Hematopoietic multipotent progenitor cell treated with erythropoietin and hydrocortisone succinate and interleukin-3 and kit ligand, for 4 days (in vitro differentiated cells): ENCODE measurements at places on chromosomes 2 and 18.
A peak's percentile ranks its signal among the peaks of the same experiment; 100 is the strongest.

DNA sequence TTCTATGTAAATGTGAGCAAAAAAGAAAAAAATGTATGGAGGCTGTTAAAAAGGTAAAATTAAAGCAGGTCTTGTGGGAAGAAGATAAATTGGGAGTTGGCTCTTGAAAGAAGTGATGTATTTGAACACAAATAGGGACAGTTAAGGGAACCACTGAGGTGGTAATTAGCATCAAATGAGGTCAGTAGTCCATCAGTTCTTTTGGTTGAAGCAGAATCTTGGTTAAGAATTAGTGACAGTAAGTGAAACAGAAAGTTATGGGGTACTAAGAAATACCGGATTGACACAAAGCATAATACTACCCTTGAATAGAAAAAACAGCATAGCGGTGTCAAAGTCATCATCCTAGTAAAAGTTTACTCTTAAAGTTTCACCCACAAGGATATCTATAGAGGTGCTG lies 352.6 kb upstream of the VRK2 start:
- DNase-seq: no peak

- DNase-seq: no peak
Measured at GRCh38 chr2:180578441-180578840, 402.0 kb upstream of the UBE2E3 start.

- no peak for DNase-seq
Measured at GRCh38 chr18:41642756-41643155, 312.3 kb upstream of the PIK3C3 start.

- peak; percentile 58 for DNase-seq
Measured at GRCh38 chr2:66577321-66578053, 142.6 kb downstream of the MEIS1 start.

- DNase-seq: peak; percentile 22
Measured at GRCh38 chr18:44805643-44806042, 125.0 kb downstream of the SETBP1 start.

DNA sequence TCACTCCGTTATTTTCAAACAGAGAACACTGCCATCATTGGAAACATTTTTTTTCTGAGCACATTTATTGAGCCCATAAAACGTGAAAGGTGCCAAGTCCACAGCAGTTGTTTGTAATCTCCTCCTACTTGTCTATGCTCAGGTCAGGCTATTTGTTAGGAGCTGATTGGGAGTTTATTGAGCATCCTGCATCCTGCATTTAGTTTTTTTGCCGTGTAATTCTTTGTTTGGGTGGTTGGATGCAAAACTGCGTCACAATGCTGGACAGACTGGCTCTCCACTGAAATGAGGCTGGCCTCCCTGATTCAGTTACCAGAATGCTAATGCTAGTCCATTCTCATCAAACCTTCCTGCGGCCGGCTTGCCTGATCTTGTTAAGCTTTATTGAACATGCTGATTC lies 71.4 kb downstream of the RAPGEF4 start:
- no peak for DNase-seq

- no peak for DNase-seq
Measured at GRCh38 chr2:232513353-232513752, 6.8 kb upstream of the PRSS56 start.

GRCh38 chr2:218310853-218311540 lies 18.7 kb upstream of the TMBIM1 start:
- no peak for DNase-seq

DNA sequence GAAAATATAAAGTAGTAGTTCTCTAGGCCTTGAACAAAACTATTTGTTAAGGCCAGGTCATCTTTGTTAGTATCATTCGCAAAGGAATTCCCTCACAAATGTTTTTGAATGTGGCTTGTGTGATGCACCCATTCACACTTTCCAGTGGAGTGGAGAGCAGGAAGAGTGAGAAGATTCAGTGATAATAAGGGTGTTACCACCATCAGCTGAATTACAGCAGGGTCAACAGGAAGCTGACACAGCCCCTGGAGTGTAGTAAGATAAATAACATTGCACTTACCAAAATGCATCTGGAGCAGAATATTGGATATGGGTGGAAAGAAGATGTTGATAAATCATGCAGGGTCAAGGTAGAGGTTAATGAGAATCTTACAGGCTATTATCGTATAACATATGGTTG lies 231.0 kb downstream of the DSC3 start:
- no peak for DNase-seq

GRCh38 chr2:134275058-134275862 lies 21.4 kb downstream of the MGAT5 start:
- no peak for DNase-seq

DNA sequence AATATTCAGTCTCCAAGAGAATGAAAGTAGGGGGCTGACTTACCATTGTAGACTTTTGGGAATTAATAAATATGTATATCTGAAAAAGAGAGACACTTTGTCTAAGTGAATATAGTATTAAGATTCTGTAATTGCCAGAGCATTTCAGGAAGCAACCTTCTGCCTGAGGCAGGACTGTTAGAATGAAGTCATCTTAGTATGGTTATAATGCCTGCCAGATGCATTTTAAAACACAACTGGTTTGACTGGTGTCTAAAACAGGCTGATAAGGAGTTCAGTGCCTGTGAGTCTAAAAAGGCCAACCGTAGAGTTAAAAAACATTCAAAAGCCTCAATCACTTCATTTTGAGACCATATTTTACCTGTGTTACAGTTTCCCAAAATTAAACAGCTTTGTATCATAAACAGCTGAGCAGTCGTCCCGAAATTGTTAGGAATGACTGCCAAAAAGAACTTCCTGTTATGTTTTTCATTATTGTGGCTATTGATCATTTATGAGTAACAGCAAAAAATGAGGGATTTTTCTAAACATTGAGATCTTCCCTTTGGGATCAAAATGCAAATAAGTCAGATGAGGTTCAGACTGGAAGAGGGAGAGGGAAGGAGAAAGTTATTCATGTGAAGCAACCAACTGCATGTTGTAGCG lies 443.9 kb downstream of the PID1 start:
- DNase-seq: no peak

DNA sequence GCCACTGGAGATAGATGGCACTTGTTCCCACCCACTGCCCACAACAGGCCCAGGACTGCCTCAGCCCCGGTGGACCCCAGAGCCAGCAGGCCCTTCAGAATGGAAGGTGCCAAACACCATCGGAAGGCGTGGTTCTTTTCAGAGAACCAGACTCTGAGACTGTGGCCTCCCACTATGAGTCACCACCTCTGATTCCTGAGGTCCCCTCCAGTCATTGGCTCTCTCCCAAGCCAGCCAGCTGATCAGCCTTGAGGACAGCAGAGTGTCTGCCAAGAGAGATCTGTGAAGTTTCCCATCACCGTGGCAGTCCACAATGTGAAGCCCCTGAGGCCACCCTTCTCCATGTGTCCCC lies 10.4 kb upstream of the MAP3K2 start:
- peak; percentile 96 for DNase-seq

GRCh38 chr2:204680576-204680975 lies 135.3 kb downstream of the PARD3B start:
- no peak for DNase-seq

DNA sequence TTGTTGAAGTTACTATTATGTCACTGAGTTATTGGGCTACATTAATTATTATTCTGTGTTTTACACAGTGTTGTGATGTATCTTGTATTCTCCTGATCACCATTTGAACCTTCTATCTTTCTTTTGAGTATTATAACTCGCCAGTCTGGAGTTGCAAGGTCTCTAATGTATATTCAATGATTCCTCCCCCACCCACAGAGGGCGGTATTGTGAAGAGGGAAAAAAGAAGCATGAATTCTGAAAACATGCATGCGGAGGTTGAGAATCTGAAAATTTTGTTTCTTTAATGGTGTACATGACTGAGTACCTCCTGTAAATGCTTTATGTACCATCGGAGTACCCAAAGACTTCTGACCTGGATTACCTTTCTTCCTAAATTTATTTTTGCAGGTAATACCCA lies 266.6 kb downstream of the NR4A2 start:
- DNase-seq: peak; percentile 46

- no peak for DNase-seq
Measured at GRCh38 chr2:17584689-17585088, 44.2 kb downstream of the VSNL1 start.

DNA sequence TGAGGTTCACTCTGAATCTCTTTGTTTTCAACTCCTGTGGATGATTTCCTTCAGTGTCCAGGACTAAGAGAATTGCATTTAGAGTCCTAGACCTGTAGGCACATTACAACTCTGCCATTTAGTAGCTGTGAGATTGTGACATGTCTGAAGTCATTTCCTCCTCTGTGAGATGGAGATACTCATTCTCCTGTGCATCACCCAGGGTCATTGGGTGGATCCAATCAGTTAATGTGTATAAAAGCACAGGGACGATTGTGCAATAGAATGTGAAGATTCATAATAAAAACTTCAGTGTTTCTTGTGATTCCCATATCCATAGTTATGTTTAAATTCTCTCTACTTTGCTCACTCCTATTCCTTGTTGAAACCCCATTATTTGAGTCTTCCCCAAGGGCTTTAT lies 113.6 kb downstream of the DIS3L2 start:
- peak; percentile 50 for DNase-seq
